Naive thymus-derived CD8-positive, alpha-beta T cell (primary cell): ENCODE measurements at places on chromosomes 6 and 20. TPM values are rescaled to one million over a fixed set of nuclear protein-coding genes. Genes with fewer than 3 reads are reported as not detected.

Gene MUCL3
- polyA plus RNA-seq = not detected

GRCh38 chr6:111157412-111157811, 70.1 kb downstream of the SLC16A10 start:
- DNase-seq = no peak

DNA sequence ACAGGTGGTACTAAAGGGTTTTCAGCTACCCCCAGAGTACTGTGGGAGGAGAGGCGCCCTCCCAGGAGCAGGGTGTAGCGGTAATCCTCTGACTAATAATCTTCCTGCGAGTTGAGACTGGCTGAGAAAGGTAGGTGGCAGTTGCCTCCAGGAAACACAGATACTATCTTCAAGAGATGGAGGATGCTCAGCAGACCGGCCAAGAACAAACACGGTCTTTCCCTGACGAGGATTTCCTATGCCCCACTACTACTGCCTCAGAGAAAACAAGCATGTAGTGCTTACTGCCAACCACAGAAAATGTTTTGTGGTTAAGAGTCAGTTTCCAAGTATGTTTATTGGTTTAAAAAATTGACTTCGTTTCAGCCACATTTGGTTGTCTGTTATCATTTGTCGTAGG, 26.8 kb downstream of the C6orf89 start:
- peak; percentile 12 for DNase-seq

DNA sequence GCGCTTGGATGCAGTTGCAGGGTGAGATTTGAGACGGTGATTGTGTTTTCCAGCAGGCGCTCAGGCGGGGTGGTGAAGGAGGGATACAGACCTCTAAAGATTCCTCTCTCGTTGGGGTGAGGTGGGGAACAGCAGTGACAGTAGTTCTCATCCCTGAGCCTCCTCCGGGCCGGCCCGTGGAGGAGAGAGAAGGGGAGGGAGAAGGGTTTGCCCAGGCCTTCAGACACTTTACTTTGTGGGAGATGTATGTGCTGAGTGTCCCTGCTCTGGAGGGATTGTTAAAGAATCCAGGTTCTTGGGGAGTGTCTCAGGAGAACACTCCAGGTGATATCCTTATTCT, 41.0 kb downstream of the PSMB9 start:
- DNase-seq = no peak

GRCh38 chr6:129890164-129890563, 29.0 kb upstream of the TMEM244 start:
- DNase-seq = no peak
